ENCODE measurements at places on chromosomes 3 and 15.

GRCh38 chr3:37627951-37628620 is 233.6 kb upstream of the CTDSPL start:
- no peak for DNase-seq

GRCh38 chr3:117752984-117753717 is 1043.6 kb downstream of the TUSC7 start:
- peak; percentile 82 for DNase-seq

GRCh38 chr15:69141286-69141701 is 19.1 kb upstream of the GLCE start:
- DNase-seq, result no peak

- peak; percentile 89 for DNase-seq
Measured at GRCh38 chr3:172125963-172126457, 86.6 kb downstream of the FNDC3B start.

DNA sequence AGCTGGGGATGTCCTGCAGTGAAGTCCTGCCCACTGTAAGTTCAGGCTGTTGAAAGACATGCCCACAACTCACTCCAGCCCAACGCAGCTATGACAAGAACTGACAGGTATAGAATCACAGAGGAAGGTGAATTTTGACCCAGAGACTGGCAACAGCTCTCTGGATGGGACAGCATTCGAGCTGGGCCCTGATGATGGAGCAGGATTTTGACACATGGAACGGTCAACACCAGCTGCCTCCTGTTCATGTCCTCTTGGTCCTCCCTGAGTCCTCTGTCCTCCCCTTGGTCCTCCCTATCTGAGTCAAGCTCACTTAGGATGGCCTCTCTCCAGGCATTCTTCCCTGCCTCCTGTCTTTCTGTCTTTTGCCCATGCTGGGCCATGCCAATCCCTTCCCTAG is 15.2 kb upstream of the ACAN start:
- no peak for DNase-seq

DNA sequence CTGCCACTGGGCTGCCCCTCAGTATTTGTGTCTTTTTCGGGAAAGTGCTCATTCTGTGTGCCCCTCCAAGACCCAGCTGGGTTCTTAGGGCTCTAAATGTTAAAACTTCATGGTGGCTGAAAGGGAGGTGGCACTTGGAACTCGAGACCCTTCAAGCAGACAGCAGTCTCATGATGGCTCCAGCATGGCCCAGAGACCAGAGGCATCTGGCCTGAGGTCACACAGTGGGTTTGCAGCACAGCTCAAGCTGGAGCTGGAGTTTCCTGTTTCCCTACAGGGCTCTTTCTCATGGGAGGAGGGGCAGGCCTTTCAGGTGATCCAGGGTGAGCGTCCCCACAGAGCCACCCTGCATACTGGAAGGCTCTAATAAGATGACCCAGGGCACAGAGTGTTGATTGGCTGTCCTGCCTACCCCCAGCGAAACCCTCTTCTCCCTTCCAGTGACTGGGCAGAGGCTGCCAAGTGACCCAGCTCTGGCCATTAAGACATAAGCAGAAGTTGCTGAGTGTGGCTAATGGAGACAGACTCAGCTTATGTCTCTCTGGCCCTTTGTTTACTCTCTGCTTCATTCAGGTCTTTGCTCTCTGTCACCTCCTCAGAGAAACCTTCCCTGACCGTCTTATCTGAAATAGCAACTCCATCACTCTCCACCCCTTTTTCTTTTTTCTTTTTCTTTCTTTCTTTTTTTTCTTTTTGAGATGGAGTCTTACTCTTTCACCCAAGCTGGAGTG is 166.6 kb upstream of the SMAD3 start:
- no peak for DNase-seq

GRCh38 chr3:66938338-66938963 is 59.7 kb upstream of the KBTBD8 start:
- DNase-seq, result peak; percentile 58

- DNase-seq, result peak; percentile 51
Measured at GRCh38 chr3:74562558-74563269, 51.7 kb downstream of the CNTN3 start.

DNA sequence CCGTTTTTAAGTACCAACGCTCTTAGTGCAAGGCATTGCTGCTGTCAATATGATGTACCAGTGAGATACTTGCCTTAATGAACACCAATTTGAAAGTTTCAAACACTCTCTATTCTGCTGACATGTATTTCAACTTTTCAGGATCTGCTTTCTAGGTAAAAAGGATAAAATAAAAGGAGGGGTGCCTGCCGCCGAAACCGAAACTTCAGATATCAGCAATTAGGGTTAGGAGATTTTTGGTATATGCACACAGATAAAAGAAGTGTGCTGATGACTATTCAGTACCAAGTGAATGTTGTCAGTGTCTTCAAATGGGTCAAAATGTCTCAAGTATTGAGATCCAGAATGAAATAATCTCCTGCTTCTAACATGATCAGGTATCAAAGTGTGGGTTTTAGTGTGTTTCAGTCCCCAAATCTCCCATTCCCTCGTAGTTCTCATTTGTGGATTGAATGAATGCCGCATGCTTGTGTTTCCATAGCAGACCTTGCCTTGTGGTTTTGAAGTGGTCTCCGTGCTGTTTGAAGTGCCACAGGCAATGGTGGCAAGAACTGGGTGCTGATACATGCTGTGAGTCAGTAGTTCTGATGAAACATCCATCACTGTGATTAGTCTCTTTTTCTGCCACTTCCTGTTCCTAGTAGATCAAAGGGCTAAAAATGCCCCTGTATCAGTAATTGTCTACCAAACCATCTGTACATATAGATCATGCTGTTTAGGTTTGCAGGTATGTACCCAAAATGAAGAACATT is 22.5 kb downstream of the CHST14 start:
- no peak for DNase-seq

DNA sequence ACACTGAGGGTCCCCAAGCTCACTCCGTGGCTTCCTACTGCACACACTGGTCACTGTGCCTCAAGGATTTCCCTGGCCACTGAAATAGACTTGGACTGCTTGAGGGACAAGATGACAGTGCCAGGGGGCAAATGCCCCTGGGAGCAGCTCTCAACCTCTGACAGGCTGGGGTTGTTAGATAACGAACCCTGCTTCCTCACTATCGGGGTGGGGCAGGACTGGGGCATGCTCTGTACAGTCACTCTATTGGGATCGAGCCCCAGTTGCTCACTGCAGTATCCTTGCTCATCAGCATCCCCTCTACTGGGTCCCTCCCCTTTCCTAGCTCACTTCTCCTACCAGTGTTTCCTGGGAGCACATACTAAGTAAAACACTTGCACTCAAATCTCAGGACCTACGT is 610.8 kb downstream of the NTRK3 start:
- no peak for DNase-seq

GRCh38 chr3:72907131-72907711 is 19.4 kb downstream of the GXYLT2 start:
- peak; percentile 82 for DNase-seq

DNA sequence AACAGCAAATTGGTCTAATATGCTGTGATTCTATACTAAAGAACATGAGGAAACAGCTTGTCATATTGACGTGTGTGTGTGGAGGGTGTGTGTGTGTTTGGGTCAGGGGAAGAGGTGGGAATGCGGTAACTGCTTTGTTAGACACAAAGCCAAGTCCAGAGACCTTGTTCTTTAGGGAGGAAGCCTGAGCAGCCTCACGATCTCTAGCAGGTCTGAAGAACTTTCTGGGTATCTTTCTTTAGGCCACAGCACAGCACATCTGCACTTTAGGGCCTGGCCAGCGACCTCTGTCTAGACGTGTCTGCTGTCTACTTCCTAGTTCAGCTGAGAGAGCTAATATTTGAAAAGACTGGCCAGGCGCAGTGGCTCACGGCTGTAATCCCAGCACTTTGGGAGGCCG is 220.0 kb upstream of the TPRG1 start:
- no peak for DNase-seq

- DNase-seq, result no peak
Measured at GRCh38 chr3:37536840-37537239, 324.8 kb upstream of the CTDSPL start.

GRCh38 chr3:172007065-172007370 is 32.4 kb upstream of the FNDC3B start:
- no peak for DNase-seq

DNA sequence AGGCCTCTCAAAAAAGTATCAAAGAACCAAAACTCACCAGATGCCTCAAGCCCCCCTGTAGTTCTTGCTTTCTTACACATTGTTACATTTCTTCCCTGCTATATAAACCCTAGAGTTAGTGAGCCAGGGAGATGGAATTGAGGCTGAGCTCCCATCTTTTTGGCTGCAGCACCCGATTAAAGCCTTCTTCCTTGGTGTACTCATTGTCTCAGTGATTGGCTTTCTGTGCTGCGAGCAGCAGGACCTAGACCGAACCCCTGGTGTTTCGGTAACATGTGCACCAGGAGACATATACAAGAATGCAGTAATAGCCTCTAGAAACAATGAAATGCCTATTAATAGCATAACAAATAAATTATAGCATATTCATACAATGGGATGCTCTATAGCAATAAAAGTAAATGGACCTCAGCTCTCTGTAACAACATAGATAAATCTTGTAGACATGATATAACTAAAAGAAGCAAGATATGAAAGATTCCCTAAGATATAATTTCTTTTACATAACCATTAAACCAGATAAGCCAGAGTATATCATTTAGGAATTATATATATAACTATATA is 174.0 kb downstream of the NEK11 start:
- DNase-seq, result no peak

DNA sequence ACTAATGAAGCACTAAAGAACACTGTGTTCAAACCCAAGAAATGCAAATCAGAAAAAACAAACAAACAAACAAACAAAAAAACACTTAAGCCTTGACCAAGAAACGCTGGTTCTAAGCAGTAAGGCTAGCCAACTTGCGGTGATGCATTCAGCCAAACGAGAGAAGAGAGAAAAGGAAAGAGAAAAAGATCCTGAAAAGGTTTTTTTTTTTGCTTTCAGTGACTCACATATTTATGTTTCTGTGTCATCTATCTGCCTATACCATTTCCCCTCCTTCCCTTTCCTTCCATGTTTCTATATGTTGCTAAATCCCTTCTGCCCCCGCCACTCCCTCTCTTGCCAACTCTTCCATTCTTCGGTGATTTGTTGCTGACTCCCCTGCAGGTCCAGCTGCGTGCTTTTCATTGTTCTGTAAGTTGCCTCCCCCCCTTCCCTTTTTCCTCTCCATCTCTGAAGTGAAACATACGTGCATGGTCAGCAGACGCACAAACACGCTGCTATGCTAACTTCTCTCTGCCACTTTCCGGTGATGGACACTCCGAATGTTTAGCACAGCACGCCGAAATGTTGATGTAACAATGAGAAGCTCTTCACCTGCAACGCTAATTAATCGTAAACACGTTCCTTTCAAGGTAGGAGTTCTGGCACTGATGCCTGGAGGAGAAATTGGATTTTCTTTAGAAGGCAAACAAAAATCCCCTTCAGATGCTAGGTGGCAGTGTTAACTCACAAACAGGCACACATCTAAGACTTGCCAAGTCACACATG is 154.4 kb downstream of the TUSC7 start:
- peak; percentile 58 for DNase-seq

DNA sequence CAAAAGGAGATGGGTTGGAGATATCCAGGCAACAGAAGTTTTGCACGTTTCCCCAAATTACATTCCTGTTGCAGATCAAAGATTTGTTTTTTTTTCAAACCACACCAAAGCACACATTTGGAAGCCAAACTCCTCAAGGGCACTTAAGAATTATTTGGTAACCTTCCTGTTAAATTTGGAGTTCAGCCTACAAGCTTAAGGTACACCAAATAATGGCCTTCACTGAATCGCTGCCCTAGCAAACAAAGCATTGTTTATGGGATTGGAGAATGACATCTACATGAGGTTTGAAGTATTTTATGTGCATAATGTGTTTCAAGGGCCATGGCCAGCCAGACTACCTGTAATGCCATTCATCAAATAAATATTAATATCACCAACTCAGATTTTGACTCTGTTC is 357.9 kb downstream of the RORA start:
- no peak for DNase-seq

GRCh38 chr3:170726976-170727661 is 141.2 kb upstream of the SLC7A14 start:
- DNase-seq, result peak; percentile 94

DNA sequence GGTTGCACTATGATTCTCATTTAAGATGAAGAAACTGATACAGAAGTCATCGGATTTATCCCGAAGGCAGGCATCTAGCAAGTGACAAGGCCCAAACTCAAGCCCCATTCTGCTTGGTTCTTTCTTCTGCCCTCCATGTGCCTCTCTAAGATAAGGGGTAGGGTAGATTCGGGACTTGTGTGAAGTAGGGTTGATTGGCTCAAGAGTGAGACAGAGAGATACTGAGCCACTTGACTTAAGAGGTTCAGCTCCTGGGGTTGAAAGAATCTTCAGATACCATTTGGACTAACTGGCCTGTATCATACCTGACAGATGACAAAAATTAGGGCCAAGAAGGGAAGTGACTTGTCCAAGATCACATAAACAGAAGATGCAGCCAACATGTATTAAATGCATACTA is 891 bp downstream of the RFT1 start:
- DNase-seq, result no peak

- DNase-seq, result no peak
Measured at GRCh38 chr3:140395134-140396075, 282.5 kb upstream of the TRIM42 start.

DNA sequence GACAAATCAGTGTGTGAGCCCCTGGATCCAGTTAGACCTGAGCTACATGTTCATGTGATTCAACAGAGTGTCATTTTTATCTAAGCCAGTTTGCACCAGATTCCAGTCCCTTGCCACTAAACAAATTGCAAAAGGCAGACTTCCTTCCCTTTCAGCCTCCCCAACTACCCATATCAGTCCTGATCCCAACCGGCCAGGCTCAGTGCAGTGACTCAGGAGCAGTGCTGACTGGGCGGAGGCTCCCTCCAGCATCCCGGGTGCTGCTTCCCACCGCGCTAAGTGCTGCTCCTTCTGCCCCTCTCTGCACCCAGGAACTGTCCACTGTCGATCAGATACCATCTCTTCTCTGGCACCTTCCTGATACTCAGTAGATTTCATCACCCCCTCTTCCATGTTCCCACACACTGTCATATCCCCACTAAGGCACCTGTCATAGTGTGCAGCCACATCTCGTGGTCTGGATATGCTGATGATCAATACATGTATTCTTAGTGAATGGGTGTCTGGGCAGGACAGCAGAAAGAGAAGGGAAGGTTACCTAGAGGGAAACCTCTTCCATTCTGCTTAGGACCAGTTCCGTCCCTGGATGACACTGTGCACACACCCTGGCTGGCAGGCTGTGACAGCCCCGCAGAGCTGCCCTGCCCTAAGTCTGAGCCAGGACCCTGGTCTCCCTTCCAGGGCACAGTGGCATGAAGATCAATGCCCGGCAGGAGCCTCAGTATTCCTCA is 108.8 kb upstream of the RAD18 start:
- no peak for DNase-seq

DNA sequence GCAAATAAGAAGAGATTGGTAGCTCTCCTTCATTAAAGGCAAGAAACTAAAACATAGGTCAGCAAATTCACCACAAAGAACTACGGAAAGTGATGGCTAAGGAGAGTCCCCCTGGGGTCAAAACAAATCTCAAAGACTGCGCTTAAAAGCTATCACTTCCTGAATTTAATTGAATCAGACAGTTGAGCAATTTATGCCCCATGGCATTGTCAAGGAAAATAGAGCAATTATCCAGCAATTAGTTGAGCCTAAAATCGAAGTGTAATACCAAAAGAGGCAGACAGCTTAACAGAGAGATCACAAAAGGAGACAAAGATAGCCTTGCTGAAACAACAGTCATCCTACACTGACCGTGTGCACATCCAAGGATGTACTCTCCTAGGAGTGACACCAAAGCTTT is 74.4 kb upstream of the SCN10A start:
- no peak for DNase-seq

GRCh38 chr15:44763187-44763586 is 26.9 kb downstream of the TRIM69 start:
- DNase-seq, result no peak

Measured in fibroblast of skin of right quadriceps (primary cell).